Fibroblast of skin of right biceps (primary cell): ENCODE measurements at places on chromosomes 7 and 10.

GRCh38 chr10:30182191-30183054 lies 123.0 kb upstream of the JCAD start:
- peak; percentile 99 for DNase-seq

GRCh38 chr7:116279217-116279616 lies 68.9 kb downstream of the TES start:
- DNase-seq, result no peak

- no peak for DNase-seq
Measured at GRCh38 chr10:34415039-34415438, 400.1 kb downstream of the PARD3 start.

DNA sequence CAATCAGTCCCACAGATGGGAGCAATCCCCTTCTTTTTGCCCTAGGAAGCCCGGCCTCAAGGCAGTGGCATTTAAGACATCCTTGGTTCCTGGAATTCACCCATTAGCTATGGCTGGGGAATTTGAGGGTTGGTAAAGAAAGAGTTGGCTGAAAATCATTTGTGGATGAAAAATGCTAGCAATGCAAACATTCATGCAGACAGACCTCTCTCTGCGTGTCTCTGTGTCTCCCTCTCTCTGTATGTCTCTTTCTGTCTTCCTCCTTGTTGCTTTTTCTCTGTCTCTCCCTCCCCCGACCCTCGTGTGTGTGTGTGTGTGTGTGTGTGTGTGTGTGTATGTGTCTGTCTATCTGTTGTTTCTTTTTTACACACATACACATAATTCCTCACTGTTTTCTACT lies 19.4 kb downstream of the LDB3 start:
- peak; percentile 90 for DNase-seq

DNA sequence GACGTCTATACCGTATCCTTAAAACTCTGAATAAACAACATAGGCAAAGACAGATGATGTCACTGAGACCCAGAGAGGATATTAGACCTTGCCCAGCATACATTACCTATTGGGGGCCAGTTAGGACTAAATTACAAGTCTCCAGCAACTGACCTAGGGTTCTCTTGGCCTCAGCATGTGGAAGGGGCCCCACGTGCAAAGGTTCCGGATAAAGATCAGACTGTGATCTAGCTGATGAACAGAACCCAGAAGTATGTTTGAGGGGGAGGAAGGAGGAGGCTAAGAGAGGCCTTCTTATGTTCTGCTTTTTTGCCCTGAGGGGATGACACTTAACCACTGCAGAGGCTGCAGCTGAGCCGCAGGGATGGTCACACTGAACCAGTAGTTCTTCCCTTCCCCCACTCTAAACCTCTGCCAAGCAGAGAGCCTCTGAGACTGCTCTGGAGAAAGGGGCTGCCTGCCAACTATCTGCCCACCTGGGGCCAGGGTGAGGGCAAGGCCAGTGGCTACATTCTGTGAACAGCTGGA lies 24.0 kb upstream of the KMT2C start:
- no peak for DNase-seq

- DNase-seq, result no peak
Measured at GRCh38 chr10:25797888-25798429, 136.1 kb upstream of the MYO3A start.

DNA sequence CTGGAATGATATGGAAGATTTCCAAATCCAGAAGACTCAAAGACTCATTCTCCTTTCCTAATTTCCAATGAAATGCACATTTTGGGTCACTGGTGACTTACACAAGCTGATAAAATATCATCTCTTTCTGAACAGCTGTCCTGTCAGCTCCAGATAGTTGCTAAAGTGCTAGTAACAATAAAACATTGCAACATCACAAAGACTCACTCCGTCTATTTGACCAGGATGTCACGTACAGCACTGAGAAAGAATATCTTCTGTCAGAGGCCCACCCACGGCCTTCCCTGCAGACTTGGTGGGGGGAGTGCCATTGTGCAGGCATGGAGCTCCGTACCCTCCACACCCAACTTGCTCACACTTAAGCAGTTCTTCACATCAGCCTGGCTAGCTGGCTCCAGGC lies 78.9 kb upstream of the EGR2 start:
- DNase-seq, result peak; percentile 35

- DNase-seq, result peak; percentile 14
Measured at GRCh38 chr7:132435016-132435990, 141.0 kb downstream of the PLXNA4 start.

DNA sequence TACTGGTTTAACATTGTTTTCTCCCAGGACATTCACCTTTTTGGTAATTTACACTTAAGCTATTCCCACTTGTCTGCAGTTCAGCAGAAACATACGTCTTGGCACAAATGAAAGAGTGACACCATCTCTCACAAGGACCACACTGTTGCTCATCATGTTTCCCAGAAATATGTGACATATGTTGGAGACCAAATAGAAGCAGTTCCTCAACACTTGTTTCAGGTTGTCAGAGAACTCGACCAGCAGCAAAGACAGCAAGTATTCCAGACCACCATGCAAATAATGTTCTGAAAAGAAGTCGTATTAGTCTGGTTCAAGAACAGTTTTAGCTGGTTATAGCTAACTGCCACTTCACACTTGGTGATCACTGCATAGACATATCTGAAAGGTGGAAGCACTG lies 81.3 kb upstream of the KLF6 start:
- DNase-seq, result no peak

- DNase-seq, result no peak
Measured at GRCh38 chr10:12921163-12921562, 80.3 kb downstream of the CCDC3 start.

DNA sequence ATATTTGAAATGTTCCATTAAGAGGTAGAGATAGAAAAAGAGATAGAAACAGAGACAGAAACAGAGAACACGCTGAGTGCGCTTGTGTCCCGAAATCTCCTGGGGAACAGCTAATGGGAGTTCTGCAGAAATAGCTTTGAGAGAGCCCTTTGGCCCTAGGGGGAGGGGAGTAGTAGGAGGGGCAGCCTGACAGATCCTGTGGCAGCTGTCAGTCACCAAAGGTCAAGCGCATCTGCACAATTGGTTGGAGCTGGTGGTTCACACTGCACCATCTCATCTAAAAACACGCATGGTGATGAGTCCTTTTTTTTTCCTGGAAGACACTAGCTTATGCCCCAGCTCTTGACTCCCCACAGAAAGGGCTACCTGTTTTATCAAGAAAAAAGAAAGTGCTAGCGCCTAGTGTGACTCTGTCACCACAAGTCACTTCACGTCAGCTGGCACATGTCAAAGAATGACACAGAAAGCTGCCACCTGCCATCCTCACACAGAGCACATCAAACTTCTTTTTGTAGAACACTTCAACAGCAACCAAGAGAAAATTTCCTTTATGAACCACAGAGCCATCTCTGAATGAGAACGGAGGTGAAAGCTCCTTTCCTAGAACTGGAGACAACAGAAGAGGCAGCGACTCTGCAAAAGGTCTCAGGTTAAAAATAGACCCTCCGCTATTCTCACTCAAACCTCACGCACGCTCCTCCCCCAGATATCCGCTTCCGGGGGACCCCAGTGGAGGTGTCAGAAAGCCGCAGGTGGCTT lies 125.7 kb downstream of the GFRA1 start:
- no peak for DNase-seq

- no peak for DNase-seq
Measured at GRCh38 chr7:44488955-44489354, 1.5 kb downstream of the NUDCD3 start.

DNA sequence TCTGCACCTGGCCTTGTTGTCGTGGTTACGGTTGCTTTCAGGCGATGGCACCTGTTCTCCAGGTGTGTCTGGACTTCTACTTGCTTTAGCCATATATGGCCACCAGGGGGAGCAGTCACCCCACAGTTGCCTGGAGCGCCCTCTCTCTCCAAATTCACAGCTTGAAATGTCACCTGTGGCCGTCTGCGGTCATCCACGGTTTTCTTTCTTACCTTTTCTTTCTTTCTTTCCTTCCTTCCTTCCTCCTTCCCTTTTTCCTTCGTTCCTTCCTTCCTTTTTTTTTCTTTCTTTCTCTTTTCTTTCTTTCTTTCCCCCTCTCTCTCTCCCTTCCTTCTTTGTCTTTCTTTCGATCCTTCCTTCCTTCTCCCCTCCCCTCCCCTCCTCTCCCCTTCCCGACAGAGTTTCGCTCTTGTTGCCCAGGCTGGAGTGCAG lies 150.5 kb upstream of the VKORC1L1 start:
- peak; percentile 9 for DNase-seq

- no peak for DNase-seq
Measured at GRCh38 chr10:78301481-78301880, 267.8 kb downstream of the RPS24 start.

GRCh38 chr7:27438881-27439589 lies 196.4 kb downstream of the EVX1 start:
- DNase-seq, result no peak

DNA sequence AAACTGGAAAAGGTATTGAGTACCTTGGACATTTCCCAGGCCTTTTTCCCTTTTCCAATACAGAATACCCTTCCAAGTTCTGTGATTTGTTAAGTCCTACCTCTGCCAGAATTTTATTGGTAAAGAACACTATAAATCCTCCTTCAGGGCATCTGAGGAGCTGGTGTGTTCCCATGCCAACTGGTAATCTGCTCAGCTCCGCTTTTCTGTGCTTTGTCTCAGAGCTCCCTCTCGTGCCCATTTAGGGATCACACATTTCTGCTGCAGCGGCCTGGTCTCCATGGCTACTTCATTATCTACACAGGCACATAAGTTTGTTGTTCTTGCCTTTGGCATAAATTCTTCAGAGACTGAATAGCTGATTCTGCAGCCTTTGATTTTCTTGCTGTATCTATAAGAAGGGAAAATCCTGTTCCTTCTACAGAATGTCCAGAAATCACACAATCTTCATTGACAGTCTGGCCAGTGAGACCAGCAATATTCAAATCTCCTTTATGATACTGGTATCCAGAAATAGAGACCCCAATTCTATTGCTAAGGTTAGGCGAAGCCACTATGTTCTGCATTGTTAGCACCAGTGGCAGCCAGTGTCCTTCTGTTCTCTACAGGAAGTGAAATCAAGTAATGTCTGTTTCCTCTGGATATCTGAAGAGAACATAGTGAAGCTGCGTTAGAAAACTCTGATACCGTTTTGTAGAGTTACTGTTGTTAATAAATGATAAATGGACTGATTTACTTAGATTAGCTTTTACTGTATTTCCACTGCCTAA lies 51.9 kb downstream of the DENND11 start:
- DNase-seq, result peak; percentile 77

DNA sequence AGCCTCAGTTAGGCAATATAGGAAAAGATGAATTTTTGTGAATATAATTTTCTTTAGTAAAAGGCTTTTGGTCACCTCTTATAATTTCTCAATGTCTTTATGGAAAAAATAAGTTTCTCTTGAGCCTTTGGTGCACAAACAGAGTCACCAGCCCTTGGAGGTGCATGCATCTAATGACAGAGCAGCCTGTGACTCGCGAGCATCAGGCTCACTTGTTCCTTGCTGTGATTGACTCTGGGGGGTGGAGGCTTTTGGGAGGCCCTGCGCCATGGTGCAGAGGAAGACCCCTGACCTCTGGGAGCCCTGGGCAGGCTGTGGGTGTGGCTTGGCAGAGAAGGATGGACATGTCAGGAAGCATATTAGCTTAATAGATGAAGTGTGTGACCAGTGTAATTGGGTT lies 60.2 kb downstream of the FIGNL1 start:
- DNase-seq, result no peak

DNA sequence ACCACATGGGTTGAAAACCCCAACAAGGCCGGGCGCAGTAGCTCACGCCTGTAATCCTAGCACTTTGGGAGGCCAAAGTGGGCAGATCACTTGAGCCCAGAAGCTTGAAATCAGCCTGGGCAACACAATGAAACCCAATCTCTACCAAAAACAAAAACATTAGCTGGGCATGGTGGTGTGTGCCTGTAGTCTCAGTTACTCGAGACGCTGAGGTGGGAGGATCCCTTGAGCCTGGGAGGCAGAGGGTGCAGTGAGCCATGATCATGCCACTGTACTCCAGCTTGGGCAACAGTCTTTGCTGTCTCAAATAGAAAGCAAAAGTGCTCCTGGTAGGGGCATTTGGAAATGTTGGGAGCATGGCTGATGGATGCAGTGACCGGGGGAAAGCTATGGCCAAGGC lies 209.6 kb upstream of the PLXNA4 start:
- no peak for DNase-seq

- DNase-seq, result peak; percentile 60
Measured at GRCh38 chr10:60942788-60943315, 1.1 kb downstream of the RHOBTB1 start.

DNA sequence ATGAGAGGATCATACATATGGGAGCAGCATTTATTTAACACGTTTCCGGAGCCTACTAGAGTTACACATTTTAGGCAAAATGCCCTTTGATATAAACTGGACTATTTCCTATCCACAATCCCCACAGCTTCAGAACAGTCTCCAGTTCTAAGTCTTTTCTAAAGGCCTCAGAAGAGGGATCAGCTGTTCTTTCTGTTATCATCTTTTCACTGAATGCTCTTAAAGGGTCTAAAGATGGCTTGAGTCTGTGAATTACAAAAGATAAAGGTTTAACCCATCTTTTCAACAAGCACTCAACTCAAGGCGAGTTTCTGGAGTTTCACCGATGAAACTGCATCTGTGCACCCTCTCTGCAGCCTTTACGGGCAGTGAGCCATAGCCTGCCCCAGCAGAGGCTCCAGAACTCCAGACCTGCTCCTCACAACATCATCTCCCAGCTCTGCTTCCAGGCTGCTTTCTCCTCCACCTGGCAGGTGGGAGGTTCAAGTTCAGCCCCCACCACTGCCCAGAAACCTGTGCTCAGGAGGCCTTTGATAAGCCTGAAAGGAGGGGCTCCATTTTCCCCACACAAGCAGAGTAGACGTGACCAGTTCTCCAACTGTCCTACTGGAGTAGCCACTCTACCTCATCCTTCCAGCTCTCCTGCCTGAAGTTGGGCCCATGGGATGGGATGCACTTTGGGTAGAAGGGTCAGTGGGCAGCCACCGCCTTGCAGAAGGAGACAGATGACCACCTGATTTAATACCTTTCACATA lies 53.4 kb downstream of the HSPA12A start:
- no peak for DNase-seq

DNA sequence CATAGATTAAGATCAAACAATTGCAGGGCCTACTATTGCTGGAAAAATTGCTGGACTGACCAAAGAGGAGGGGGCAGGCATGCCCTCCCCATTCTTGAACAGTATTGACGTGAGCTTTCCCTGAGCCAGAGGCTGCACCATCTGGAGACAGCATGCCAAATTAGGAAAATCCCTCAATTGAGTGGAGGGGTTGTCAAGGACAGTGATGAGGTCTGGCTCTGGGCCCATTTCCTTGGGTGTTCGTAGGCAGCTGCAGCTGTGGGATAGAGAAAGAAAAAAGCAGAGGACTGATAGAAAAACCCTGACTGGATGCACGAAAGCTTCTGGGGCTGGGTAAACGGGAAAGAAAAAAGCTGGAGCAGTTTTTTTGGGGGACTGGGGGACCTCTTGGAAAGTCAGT lies 22.8 kb upstream of the ORC5 start:
- peak; percentile 26 for DNase-seq

DNA sequence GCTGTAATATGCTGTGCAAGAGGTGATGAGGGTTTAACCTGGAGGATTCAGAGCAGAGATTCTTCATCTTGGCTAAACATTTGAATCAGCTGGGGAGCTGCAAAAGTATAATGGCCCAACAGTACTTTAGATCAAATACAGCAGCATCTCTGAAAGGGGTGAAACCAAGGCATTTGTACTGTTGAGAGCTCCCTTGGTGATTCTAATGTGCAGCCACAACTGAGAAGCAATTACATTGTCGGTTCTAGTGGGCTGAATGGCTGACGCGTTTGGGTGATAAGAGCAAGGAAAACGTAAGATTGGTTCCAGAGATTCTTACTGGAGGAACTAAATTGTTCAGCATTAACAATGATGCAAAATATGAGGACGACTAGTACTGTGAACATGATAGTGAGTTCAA lies 269.7 kb downstream of the AGMO start:
- no peak for DNase-seq
